ENCODE measurements at places on chromosomes 7 and 10.

GRCh38 chr10:122019414-122019975, 30.5 kb downstream of the TACC2 start:
- no peak for DNase-seq

DNA sequence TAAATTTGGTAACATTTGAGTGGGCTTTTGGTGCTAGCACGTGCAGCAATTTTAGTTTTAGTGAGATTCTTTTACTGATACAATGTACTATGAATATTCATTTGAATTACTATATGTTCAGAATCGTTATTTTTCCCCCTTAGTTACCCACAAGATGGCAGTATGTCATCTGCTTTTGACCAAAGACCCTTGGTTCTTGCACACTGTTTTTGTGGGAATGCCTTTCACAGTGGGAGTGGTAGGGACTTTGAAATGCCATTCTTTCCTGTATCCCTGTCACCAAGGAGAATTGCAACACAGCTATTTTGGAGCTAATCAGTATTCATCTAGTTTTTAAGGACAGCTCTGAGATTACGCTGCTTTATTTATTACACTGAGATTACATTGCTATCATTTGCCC, 40.6 kb downstream of the SEC23IP start:
- no peak for DNase-seq

DNA sequence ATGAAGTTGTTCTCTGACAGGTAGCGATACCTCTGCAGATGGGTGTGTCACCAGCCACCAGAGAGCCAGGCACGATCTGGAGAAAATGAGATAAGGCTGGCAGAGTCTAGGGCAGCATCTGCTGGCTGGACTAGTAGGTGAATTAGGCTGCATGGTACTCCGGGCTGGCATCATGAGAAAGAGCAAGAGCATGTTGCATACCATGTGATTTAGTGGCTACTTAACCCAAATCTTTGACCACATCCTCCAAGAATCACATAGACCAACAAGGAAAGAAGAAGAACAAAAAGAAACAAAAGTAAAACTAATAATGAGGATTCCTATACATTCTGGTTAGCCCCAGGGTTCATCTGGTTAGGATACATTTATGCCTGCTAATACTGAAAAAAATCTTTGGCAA, 23.4 kb upstream of the FAM170B start:
- no peak for DNase-seq

DNA sequence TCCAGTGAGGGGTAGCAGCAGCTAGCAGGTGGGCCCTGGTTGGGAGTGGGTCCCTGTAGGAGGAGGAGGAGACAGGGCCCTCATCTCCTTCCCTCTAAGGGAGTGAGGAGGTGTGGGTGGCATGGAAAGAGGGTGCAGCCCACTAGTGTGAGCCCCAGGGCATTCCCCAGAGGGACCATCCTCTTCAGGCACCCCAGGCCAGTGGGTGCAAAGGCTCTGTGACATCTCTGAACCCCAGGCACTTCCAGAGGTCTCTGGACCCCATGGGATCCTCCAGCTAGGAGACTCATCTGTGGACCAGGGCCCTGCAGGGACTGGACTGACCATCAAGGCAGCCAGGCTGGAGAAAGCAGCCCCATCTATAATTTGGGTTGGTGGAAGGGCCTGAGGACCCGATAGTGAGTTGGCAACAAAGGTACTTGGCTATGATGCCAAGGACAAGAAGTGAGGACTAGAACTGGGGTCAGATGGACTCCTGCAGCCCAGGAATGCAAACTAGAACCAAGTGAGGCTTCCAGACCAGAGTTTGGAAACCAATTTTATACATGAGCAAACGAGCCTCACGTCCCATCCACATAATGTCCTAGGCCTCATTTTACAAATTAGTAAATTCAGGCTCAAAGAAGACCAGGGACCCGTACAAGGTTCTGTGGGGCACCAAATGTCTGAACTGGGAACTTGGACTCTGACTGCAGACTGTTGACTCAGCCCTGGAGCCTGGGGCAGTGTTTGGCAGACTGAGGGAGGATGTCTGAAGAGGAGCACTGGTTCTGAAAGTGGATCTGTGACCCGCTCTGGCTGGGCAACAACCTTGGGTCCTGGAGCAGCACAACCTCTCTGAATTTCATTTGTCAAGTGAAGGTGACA, 1.4 kb upstream of the VSTM4 start:
- no peak for DNase-seq

GRCh38 chr7:1987591-1988532, 244.9 kb downstream of the MAD1L1 start:
- DNase-seq: no peak

DNA sequence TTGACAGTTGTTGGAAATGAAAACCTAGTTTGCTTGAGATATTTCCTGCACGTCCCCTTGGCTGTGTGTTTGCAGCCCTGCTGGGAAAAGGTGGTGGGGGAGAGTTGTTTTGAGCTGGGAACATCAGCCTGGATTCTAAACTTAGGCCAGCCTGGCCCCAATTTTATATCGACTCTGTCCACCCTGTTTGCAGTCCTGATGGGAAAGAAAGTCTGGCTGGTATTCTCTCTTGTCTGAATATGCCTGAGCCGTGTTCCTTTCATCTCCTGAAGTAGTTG, 178.7 kb downstream of the CCDC3 start:
- no peak for DNase-seq

DNA sequence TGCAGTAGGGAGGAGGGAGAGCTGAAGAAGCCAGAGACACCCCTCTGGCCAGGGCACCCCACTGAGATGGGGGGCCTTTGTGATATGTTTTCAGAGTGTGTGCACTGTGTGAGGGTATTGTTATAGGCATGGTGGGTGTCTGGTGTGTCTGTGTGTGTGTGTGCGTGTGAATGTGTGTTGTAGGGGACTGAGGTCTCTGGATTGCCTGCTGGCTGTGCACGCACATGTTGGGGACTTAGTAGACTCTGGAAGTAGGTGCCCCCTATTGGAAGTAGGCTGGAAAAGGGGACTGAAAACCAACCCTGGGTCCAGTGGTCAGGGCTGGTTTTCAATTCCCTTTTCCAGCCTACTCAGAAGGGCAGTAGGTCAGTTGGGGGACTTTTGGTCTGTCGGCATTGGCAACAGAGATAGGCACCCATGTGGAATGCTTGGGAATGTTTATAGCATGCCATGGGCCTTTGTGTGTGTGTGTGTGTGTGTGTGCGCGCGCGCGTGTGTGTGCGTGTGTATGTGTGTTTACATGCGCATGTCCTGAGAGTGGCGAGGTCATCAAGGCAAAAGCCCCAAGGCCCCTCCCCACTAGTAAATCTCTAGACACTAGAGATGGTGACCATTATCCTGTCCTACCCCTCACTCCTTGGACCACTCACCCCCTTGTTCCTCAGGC, 78.8 kb downstream of the HIF1AN start:
- DNase-seq: no peak

- no peak for DNase-seq
These were observed 42.9 kb upstream of the TOMM7 start for GRCh38 chr7:22865602-22865960.

DNA sequence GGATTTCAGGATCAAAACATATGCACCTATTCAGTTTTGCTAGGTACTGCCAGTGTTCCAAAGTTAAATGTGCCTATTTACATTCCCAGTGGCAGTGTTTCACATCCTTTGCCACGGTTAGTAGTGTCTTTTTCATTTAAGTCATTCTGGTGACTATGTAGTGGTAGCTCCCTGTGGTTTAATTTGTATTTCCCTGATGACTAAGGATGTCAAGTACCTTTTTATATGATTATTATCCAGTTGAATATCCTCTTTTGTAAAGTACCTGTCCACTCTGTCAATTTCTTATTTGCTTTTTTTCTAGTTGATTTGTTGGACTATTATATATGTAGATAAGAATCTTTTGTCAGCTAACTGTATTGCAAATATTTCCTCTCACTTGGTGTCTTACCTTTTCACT, 45.1 kb downstream of the TMEM60 start:
- DNase-seq: no peak

DNA sequence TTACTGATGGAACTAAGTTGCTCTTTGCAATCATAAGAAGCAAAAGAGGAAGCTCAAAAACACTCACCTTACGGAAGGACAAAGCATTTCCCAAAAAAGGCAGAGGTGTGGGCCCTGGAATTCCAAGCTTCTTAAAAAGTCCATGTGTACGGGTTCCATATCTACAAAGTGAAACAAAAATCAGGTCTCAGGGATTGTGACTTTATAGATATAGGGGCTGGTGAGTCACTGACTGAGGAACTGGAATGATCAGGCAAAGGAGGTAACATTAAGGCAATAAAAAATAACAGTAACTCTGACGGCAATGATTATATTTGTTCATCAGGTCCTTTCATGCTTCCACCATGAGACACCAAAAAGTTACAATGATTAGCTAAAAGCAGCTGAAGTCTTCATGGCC, 4.0 kb downstream of the CYP3A7 start:
- DNase-seq: no peak

DNA sequence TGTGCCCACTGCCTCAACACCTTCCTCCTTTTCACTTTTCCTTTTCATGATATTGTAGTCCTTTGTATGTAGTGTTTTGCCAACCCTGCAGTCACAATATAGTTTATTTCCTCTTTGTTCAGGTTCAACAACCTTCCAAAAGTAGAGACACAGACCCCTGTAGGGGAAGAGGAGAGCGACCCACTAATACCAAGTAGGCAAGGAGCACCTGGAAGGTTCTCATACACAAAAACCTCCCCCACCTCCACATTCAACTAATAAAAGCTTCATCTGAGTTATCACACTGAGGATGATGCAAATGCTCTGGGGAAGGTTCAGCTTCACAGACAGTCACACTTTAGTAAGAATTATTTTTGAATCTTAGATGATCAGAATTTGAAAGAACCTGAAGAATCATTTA, 41.6 kb downstream of the PIK3AP1 start:
- DNase-seq: no peak

- no peak for DNase-seq
These were observed 58.8 kb upstream of the ADCY1 start for GRCh38 chr7:45515346-45515745.

DNA sequence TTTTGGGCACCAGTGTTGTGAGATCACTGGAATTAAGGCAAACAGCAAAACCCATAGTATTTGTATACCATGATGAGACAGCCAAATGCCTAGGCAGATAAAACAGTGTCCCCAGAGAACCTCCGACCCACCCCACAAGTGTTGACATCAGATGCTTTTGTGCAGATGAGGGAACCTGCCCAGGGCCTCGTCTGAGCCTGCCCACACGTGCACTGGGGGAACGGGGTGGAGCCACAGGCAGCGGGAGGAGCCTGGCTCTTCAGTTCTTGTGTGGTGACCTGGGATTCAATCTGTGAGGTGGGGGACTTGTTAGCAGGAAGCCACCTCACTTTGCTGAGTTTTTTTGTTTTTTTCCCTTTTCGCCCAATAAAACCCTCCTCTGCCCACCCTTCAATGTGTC, 33.4 kb upstream of the OPTN start:
- DNase-seq: no peak

GRCh38 chr10:55144001-55144400, 343.0 kb upstream of the PCDH15 start:
- DNase-seq: no peak

DNA sequence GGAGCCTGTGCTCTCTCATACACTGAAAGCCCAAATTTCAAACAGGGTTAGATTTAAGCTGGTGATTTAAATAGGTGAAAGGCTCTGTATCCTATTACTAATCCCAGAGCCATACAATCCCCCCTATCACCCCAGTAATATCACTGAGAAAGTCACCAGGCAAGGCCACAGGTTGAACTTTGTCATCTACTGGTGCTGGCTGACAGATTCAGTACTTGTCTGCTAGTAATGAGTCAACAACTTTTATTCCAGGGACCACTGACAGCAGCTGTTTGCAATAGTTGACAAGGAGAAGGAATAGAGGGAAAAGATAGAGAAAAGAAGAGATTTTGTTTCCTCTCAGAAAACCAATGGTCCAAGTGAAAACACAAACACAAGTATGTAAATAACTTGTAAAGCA, 10.4 kb downstream of the ASB15 start:
- no peak for DNase-seq

- peak; percentile 27 for DNase-seq
These were observed at the start of gene CHN2 for GRCh38 chr7:29194594-29195427. Gene CHN2 (plus strand): TSS chr7:29194775.

GRCh38 chr7:106421181-106421762, 136.5 kb upstream of the NAMPT start:
- no peak for DNase-seq

DNA sequence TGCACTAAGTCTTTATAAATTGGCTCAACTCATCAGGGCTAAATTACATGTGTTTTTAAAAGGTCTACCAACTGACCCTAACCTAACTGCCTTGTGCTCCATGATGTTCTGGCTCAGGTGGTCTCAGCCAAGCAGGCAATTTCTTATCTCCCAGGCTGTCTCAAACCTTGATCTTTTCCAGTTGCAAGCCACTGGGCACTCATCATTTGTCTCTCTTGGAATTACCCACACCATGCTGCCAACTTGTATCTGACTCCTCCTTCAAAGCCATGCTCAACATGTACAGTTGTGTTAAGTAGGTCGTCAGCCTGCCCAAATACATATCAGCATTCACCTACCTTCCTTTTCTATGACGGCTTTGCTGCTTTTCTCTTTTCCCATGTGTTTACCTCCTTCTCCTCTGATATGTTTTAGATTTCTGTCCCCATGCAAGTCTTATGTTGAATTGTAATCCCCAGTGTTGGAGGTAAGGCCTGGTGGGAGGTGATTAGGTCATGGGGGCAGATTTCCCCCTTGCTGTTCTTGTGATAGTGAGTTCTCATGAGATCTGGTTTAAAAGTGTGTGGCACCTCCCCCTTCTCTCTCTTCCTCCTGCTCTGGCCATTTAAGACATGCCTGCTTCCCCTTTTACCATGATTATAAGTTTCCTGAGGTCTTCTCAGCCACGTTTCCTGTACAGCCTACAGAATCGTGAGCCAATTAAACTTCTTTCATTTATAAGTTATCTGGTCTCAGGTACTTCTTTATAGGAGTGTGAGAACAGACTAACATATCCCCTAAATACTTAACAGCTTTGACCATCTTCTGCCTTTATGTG, 130.0 kb downstream of the ELAPOR2 start:
- DNase-seq: no peak

GRCh38 chr10:61465901-61466632, 12.9 kb upstream of the TMEM26 start:
- no peak for DNase-seq

GRCh38 chr10:49744091-49744685, 17.9 kb downstream of the OGDHL start:
- no peak for DNase-seq

DNA sequence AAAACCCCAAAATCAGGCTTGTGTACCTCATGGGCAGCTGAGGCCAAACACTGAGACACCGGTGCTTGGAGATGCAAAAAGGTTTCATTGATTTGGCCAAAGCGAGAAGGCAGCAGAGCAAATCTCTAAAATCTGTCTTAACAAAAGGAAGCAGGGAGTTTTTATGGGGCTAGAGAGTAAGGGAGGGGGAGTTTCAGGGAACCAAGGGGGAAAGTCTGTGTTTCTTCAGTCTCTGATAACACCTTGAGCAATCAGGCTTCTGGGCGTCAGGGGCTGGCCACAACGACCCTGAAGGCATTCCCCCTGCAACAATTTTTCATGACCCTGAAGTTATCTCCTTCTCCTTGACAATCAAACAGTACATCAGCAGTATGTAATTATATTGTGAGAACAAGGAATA, 2.7 kb upstream of the ZNF786 start:
- DNase-seq: no peak

DNA sequence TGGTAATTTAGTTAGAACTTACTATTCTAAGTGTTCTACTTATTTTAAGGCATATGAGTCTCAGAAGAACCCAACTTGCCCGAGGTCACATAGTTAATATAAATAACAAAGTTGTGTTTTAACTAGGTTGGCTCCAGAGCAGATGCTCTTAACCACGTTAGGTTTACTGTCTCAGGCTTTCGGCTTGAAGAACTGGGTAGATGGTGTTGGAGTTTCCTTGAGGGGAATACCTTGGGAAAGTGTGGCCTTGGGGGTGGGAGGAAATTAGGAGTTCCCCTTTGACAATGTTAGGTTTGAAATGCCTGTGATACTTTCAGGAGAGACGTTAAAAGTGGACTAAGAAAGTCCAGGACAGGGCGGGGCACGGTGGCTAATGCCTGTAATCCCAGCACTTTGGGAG, 9.6 kb downstream of the ZNF398 start:
- no peak for DNase-seq

Data from stimulated activated CD8-positive, alpha-beta memory T cell treated with anti-CD3 and anti-CD28 coated beads, Interleukin-7, amount 100 ng/mL, for 1 hour (primary cell).